ENCODE measurements at places on chromosomes 4 and X.

DNA sequence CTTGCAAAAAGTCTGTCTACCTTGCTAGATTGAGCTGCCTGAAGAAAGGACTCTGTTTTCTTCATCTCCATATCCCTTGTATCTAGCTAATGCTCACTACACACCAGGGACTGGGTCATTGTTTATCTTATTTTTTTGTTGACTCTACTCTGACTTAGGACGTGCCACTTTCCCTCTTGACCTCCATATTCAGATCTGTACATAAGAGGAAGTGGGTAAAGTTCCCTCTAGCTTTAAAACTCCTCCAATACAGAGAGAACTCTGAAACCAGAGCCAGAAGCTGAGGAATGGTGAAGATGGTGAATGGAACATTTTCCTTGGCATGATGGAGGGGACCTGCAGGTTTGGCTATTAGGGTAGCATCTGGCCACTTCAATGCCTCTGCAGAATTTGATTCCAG lies 2026.1 kb upstream of the TENM3 start:
- no peak for DNase-seq

GRCh38 chr4:80841587-80842281 lies 188.8 kb upstream of the BMP3 start:
- no peak for DNase-seq

GRCh38 chr4:26864899-26865298 lies 4.3 kb downstream of the STIM2 start:
- DNase-seq, result no peak

DNA sequence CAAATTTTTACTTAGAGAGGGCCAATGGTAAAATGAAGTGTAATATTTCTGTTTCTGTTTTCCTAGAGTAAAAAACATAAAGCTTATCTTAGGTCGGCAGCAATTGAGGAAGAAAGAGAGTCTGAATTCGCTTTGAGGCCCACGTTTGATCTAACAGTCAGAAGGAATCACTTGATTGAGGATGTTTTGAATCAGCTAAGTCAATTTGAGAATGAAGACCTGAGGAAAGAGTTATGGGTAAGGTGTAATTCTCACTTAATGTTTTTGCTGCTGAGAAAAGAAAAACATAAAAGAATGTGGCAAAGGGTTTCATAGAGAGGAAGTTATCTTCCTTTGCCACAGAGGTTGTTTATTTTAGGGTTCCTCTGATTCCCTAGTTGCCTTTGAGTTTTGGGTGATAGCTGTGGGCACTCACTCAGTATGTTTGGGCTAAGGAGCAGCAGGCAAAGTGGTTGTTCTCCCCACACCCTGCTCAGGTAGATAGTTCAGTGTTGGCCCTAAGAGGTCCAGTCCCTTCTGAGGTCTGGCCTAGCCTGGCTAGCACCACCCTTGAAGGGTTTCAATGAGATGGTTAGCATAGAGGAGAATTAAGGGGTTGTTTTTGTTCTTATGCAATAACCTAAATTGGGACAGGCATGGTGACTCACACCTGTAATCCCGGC lies 32.3 kb downstream of the HERC5 start:
- DNase-seq, result peak; percentile 3

DNA sequence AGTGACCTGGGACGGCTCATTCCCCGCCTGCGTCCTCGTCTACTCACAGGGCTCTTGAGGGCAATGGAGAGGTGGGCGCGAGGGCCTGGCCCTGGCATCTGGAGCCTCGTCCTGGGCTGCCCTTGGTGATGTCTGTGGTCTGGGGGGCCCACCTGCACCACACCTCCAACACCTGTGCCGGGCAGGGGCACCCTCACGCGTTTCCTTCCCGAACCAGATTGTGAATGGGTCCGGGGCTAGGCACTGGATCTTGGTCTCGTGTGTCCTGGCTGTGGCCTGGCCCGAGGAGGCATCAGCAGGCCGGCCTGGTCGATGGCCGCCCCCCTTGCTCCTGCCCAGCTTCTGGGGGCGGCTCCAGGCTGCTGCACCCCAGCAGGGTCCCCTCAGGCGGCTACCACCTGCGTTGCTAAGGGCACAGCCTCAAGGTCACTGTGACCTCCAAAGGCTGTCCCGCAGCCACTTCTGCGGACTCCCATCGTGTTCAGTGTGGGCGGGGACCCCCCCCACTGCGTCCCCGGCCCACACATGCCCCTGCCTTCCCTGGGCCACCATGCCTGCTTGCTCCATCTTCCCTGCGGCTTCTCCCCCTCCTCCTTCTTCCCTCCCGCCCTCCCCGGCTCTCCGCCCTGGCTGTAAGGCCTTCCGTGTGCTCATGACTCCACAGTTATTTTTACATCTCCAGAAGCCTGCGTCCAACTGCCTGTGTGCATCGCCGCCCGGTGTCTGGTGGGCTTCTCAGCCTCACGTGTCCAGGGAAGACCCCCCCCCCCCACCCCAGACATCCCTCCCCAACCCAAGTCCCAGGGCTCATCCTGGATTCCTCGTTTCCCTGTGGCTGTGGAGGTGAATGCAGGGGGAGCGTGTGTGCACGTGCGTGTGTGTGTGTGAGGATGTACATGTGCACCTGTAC lies 3.8 kb downstream of the DOK7 start:
- DNase-seq, result no peak

DNA sequence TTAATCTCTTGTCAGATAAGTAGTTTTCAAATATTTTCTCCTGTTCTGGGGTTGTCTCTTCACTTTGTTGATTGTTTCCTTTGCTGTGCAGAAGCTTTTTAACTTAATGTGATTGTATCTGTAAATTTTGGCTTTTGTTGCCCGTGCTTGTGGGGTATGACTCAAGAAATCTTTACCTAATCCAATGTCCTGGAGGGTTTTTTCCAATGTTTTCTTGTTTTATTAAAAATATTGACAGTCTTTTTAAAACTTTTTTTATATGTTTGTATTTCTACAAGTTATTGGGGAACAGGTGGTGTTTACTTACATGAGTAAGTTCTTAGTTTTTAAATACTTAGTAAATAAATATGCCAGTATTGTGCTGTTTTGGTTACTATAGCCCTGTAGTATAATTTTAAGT lies 44.9 kb downstream of the RTL3 start:
- no peak for DNase-seq

GRCh38 chr4:108611365-108611764 lies 9.0 kb upstream of the RPL34 start:
- DNase-seq, result no peak

GRCh38 chrX:24253030-24253429 lies 60.8 kb downstream of the SUPT20HL2 start:
- DNase-seq, result no peak

- DNase-seq, result no peak
Observed at GRCh38 chrX:47562615-47563243, 1.7 kb downstream of the ARAF start.

- peak; percentile 70 for DNase-seq
Observed at GRCh38 chr4:46844325-46844917, 64.6 kb downstream of the COX7B2 start.

GRCh38 chrX:42290608-42291007 lies 367.3 kb upstream of the CASK start:
- peak; percentile 31 for DNase-seq

Measured in MCF 10A (cell line).